A549 treated with AZD2906 at 1 μM for 4 hours (cell line): ENCODE measurements at places on chromosomes 7 and 10. TPM values are rescaled to one million over a fixed set of nuclear protein-coding genes. Genes with fewer than 3 reads are reported as not detected.

Gene CNPY1
- total RNA-seq = not detected in 5 replicates

Gene WEE2
- total RNA-seq = not detected in 5 replicates

Gene SSC4D
- 0.73 to 1.4 TPM (median 1.3 TPM) in 5 replicates for total RNA-seq

Gene ZEB1
- 5.5 to 9.2 TPM (median 7.2 TPM) in 5 replicates for total RNA-seq

Gene RSPH10B
- total RNA-seq = 0.06 to 0.09 TPM (median 0.08 TPM) in 5 replicates

Gene SEM1
- 329 to 601 TPM (median 341 TPM) in 5 replicates for total RNA-seq

Gene ADCY1
- 2.1 to 2.5 TPM (median 2.4 TPM) in 5 replicates for total RNA-seq

Gene HOXA9
- total RNA-seq = 0.37 to 0.89 TPM (median 0.53 TPM) in 5 replicates

Gene UROS
- 53.9 to 58.7 TPM (median 55.6 TPM) in 5 replicates for total RNA-seq

Gene PRKG1
- 0.01 to 0.02 TPM (median 0.01 TPM) in 3 of 5 replicates, not detected in the others for total RNA-seq

Gene AQP1
- total RNA-seq = 0.33 to 0.53 TPM (median 0.45 TPM) in 5 replicates

Gene PDE1C
- 2.5 to 3.7 TPM (median 2.8 TPM) in 5 replicates for total RNA-seq

Gene GDF2
- total RNA-seq = not detected in 5 replicates

Gene LIPJ
- total RNA-seq = not detected in 5 replicates

Gene SUFU
- total RNA-seq = 5.8 to 6.9 TPM (median 6.7 TPM) in 5 replicates

Gene SPDYE1
- not detected in 5 replicates for total RNA-seq

Gene AOAH
- 0.09 TPM in 1 of 5 replicates, not detected in the others for total RNA-seq

Gene COL17A1
- 1.3 to 2.4 TPM (median 1.8 TPM) in 5 replicates for total RNA-seq

Gene SYCE1
- not detected in 5 replicates for total RNA-seq

Gene CLEC5A
- not detected in 5 replicates for total RNA-seq

Gene PCLO
- total RNA-seq = 0.77 to 1.5 TPM (median 0.85 TPM) in 5 replicates

Gene GPR22
- total RNA-seq = not detected in 5 replicates
